Stimulated activated naive CD4-positive, alpha-beta T cell (primary cell): ENCODE measurements at places on chromosomes 6 and 20.

DNA sequence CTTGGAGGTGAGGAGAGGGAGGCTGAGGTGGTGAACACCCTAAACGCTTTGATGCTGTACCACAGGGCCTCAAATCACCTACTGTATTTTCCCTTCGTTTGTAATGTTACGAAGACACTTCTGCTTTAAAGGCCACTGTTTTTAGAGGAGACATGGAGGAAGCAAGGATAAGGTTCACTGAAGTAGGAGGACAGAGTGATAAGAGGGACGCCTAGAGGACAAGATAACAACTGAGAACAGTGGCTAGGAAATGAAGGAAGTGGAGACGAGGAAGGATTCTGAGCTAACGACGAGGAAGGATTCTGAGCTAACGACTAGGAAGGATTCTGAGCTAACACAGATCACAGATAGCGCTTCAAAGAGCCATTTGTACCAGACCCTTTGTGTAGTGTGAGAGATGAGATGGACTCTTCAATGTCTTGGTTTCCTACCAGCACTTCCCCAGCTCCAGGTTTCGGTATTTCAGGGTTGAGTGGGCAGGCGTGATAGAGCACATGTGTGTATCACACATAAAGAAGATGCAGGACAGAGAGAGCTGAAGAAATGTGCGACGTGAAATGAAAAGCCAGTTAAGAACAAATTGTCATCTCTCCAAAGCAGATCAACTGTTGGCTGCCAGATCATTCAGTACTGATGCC is 7.5 kb downstream of the SF3B5 start:
- DNase-seq, result no peak

- DNase-seq, result no peak
Observed at GRCh38 chr20:62489932-62490263, 14.1 kb upstream of the GATA5 start.

GRCh38 chr6:40700006-40700580 is 112.9 kb upstream of the LRFN2 start:
- DNase-seq, result no peak

GRCh38 chr6:75222261-75222660 is 16.4 kb upstream of the COL12A1 start:
- no peak for DNase-seq

GRCh38 chr20:9214685-9215084 is 145.8 kb downstream of the PLCB4 start:
- no peak for DNase-seq

DNA sequence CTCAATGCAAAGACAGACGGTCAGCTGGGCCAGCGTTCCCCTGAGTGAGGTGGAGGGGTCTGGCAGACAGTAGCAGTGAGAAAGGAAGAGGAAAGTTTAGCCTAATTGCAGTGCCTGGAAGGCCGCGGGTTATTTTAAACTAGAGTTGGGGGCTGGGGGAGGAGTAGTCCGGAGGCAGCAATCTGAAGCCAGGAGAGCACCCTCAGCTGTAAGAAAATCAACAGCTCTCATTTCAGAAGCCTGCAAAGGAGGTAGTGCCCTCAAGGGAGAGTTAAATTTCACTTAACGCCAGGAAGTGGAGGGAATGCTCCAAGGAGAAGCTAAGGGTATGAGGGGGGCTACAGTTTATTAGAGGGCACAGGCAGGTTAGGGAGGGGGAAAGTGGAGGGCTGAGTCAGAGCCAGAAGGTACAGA is 26.9 kb downstream of the RING1 start:
- no peak for DNase-seq

GRCh38 chr6:3718407-3718806 is 33.1 kb downstream of the PXDC1 start:
- DNase-seq, result no peak

DNA sequence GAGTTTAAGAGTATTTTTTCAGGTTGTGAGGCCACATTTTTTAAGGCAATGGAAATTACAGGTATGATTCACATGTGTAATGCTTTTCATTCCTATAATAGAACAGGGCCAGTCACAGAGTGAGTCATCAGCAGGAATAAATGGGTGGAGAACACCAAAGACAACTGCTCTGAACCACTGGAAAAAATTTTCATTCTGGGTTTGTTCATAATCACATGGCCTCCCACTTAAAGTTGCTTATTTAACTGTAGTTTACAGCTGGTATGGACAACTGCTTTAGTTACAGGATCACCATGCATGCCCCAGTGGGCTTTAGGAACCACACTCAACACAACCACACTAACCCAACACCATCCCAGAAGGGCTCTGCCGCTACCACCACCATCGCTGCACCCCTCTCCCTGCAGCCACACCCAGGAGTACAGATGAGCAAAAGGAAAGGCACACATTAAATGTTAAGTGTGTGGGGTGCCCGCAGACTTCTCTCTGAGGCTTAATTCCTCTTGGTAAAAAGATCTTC is 107.0 kb upstream of the DST start:
- no peak for DNase-seq

GRCh38 chr6:29011276-29011734 is 6.2 kb upstream of the ZNF311 start:
- DNase-seq, result peak; percentile 17

DNA sequence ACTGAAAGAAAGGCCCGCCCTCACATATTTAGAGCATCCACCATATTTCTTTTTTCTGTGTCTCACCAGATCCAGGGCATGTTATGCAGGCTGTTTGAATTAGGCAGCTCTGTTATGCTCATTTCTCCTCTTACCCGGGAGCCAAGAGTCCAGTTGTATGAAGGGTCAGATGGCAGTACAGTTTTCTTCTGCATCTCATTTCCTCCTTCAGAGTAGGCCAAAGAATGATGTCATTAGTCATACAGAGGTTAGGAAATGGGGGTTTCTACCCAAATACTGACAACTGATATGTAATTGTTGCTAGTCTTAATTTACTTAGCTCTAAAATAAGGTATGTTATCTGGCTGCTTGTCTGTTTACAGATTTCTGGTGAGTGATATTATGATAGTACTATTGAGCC is 130.8 kb downstream of the SOBP start:
- DNase-seq, result no peak

DNA sequence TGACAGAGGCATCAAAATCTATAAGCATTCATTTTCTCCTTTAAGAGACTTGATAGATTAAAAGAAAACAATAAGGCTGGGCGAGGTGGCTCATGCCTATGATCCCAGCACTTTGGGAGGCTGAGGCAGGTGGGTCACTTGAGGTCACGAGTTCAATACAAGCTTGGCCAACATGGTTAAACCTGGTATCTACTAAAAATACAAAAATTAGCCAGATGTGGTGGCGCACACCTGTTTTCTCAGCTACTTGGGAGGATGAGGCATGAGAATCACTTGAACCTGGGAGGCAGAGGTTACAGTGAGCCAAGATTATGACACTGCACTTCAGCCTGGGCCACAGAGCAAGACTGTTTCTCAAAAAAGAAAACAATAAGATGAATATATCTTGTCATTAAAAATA is 39.3 kb upstream of the LOC128125822 start:
- DNase-seq, result no peak

DNA sequence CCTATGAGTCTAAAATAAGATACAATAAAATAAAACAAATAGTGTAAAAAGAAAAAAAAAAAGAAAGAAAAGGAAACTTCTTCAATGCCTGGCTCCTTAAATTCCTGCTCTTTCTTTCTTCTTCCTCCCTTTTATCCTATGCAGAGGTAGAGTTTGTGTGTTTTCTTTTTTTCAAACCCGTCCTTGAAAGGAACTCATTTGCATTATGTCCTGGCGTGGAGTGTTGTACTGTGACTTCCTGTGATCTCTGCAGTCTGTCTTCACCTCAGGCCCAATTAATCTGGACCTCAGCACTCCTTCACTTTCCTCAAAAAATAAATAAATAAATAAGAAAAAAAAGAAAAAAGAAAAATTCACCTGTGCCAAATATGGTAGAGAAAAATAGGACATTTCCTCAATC is 541.9 kb upstream of the SPTLC3 start:
- no peak for DNase-seq

DNA sequence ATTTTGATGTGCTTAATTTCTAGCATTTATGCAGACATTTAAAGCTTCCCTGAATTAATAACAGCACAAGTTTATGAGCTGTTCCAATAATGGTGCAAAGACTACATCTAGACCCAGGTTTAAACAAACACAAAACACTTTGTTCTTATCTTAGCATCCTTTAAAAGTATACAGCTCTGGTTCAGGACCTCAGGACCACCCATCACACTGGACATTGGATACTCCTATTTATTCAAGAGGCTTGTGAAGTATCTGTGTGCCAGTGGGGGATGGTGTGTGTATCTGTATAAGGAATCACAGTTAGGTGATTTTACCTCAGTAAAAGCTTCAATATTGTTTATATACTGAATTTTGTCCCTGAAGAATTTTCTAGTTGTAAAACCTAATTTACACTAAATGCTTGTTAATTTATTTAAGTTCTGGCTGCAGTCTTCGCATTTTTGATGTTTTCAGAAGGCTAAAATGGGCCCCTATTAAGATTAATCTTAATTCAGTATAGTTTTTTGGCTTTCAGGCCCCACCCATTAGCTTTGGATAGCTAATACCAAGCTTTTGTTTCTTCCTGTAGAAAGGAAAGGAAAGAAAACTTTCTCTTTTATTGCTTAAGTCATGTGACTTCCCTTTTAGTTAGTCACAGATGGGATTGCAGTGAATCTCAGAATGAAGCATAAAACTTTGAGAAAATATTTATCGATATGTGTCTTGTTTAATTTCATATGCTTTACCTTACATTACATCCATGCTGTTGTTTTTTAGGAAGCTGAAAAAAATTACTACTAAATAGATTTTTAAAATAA is 13.1 kb downstream of the LIN28B start:
- DNase-seq, result no peak

DNA sequence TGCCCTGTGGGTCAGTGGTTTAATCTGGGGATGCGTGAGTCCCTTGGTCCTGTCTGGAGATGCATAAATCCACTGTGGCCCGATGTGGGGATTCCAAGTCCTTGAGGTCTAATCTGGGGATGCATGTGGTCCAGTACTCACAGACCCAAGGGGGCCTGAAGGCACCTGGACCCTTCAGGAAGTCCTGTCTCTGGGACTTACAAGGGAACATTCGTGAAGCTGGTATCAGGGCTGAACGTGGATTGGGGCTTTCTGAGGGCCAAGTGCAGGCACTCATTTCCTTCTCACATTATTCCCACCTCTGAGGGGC is 25.2 kb upstream of the GTSF1L start:
- DNase-seq, result no peak

GRCh38 chr6:111520524-111520923 is 37.5 kb upstream of the REV3L start:
- no peak for DNase-seq

- no peak for DNase-seq
Observed at GRCh38 chr6:76776876-76777275, 686.4 kb downstream of the HTR1B start.

GRCh38 chr6:35166520-35166919 is 25.4 kb upstream of the TCP11 start:
- DNase-seq, result no peak

GRCh38 chr6:99993146-99993532 is 884 bp downstream of the MCHR2 start:
- no peak for DNase-seq

- DNase-seq, result no peak
Observed at GRCh38 chr6:24229696-24230405, 103.8 kb downstream of the NRSN1 start.

DNA sequence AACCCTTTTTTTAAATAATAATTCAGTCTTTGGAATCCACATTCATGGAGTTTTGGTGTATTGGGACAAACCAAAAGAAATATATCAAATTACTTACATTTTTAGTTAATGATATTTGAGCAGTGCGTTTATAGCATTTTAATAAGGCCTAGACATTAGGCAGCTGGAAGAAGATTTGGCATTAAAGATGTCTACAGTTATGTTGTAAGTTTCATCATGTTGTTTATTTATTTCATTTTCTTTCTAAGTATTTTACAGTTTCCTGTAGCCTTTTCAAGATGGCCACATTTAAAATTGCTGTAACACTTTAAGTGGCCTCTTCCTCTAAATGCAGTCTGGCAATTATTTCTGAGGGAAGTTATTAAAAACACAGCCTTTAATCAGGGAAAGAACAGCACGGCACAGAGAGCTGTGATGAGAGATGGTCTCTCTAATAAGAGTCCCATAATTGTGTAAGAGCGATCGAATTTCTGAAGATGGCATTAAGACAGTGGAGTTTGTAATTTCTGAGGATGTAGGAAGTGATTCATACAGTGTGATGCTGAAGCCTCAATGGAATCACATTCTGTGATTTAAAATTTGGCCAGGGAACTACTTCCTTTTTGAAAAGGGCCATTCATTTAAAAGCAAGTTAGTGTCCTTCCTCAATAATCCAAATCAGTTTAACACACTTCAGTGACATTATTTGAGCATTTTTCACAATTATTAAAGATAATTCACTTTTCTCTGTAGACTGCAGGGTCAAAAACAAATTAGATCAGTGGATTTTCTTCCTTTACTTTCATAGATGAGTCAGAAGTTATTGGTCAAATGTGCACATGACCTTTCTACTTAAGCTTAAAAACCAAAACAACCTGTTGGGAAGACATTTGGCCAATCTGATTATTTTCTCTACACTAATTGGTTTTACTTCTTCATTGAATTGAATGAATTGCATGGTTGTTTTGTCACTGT is 52.4 kb upstream of the EDN3 start:
- no peak for DNase-seq

GRCh38 chr6:30591008-30591407 is 19.8 kb downstream of the ABCF1 start:
- DNase-seq, result no peak

DNA sequence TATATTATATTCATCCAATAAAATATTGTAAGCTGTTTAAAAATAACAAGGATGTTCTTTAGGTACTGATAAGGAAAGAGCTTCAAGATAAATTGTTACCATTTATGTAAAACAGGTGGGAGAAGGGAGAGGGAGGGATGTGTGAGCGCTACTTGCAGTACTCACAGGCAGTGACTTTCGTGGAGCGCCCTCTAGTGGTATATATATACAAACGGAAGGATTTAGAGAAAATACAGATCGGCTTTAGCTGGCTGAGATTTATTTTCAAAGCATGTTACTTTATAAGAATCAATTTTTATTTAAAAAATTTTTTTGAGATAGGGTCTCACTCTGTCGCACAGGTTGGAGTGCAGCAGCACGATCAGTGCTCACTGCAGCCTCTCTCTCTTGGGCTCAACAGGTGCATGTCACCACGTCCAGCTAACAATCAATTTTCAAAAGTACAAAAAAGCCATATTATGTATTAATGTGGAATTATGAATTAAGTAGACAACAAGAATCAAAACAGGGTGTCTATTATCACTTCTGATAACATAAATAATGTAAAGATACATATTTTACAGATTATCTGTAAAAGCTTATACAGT is 3.3 kb upstream of the MOG start:
- peak; percentile 9 for DNase-seq

DNA sequence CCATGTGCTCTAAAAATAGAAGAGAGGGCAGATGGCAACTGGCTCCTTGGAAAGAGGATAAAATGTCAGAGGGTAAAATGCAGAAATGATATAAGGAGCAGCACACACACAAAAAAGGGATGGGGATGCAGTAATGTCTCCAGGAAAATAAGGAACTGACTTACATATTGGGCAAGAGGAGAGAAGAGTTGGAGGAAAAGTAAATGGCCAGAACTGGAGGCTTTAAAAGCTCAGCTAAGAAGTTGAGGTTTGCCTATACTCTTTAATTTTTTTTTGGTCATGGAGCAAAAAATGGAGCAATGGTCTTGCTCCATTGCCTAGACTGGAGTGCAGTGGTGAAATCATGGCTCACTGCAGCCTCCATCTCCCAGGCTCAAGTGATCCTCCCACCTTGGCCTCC is 93.7 kb downstream of the SULF2 start:
- no peak for DNase-seq
